ENCODE measurements at places on chromosomes 3 and 15. TPM values are rescaled to one million over a fixed set of nuclear protein-coding genes. Genes with fewer than 3 reads are reported as not detected.

DNA sequence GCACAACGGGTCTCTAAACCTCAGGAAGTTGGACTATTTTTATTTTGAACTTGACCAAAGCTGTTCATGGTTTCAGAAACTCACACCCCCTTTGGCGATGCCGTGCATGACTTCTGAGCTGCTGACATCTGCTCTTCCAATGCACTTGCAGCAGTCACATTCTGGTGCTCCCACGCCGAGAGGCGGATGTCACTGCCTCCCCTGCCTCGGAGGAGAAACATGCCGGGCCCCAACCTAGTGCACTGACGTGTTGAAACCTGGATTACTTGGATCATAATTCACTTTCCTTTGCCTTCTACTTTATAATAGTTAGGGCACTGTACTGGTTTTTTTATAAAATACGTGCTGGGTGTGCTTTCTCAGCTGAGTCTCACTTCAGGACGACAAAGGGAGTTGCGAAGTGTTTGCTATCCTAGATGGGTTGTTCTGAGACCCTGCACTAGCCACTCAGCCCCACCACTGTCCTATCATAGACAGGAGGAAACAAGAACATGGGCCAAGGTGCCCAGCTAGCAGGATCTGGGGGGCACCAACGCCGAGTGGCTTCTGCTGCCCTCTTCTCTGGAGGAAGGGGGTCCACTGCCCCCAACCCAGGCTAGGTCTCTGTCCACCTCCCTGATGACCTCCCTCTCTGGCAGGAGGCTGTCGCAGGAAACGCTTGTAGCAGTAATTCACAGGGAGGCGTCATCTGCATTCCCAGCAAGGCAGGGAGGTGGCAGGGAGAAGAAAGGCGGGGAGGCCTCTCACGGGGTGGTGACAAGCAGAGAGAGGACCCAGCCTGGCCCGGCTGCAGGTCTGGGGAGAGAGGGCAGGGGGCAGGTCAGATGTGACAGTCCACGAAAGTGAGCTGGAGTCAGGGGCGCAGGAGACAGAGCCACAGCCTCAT lies 158.8 kb upstream of the IQSEC1 start:
- no peak for DNase-seq

DNA sequence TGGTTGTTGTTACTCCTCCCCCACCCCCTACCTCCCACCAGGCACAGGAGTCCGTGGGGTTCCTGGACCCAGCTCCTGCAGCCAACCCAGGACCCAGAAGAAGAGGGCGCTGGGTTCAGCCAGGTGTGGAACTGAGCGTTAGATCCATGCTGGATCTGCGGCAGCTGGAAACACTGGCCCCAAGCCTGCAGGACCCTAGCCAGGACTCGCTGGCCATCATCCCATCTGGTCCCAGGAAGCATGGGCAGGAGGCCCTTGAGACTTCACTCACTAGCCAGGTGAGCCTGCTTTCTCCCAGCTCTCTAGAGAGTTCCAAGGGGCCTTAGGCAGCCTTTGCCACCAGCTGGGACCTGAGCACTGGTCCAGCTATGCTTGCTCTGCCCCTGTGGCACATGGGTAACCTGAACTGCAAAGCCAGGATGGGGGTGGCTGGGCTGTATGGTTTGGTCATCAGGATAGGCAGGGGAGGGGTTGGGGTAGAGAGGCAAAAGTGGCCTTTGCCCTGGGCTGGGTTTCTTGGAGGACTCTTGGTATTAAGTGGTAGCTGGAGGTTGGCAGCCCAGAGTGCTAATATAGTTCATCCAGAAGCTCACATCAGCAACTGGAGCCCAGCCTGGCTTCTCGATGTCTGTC lies 7.0 kb upstream of the JMJD7 start:
- no peak for DNase-seq

GRCh38 chr3:74282202-74282601 lies 332.3 kb downstream of the CNTN3 start:
- DNase-seq = no peak

- DNase-seq = no peak
Observed at GRCh38 chr3:45042162-45042561, 16.1 kb downstream of the CLEC3B start.

- peak; percentile 25 for DNase-seq
Observed at GRCh38 chr3:140186421-140186920, 251.5 kb downstream of the CLSTN2 start.

DNA sequence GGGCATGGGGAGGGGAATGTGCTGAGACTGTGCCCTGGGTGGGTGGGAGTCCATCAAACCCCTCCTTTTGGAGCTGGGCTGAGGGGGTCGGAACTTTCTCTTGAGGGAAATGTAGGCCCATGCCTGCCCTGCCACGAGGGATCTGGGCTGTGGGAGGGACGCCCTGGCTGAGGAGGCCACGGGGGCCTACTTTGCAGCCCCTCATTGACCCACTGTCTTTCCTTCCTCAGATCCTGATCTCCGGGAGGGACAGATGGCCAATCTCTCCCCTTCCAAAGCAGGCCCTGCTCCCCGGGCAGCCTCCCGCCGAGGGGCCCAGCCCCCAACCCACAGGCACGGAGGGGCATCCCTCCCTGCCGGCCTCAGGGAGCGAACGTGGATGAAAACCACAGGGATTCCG lies 25.3 kb downstream of the LOXL1 start:
- DNase-seq = no peak

DNA sequence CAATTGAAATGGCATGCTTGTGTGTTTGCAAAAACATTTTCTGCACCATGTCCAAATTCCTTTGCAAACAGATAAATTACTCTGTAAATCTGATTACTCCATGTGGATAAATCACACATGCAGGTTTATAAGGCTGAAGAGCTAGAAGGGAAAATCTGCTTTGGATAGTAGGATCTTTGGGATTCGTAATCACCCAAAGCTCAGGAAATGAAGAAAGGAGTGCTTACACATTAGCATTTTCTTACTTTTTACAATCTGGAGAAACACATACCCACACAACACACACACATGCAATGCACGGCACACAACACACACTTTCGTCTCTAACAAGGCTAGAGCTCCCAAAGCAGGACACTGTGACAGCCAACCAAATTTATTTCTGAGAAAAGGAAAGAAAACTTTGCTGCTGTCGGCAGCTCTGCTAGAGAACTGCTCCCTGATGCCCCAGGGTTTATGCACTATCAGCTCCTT lies 2.1 kb downstream of the LSAMP start:
- no peak for DNase-seq

- no peak for DNase-seq
Observed at GRCh38 chr15:50184863-50185504, 3.0 kb downstream of the SLC27A2 start.

STRIT1 gene
- 1.7 TPM for polyA plus RNA-seq

GRCh38 chr15:76057332-76058000 lies 2.3 kb upstream of the TMEM266 start:
- peak; percentile 42 for DNase-seq

- no peak for DNase-seq
Observed at GRCh38 chr3:30448450-30449289, 157.7 kb upstream of the TGFBR2 start.

DNA sequence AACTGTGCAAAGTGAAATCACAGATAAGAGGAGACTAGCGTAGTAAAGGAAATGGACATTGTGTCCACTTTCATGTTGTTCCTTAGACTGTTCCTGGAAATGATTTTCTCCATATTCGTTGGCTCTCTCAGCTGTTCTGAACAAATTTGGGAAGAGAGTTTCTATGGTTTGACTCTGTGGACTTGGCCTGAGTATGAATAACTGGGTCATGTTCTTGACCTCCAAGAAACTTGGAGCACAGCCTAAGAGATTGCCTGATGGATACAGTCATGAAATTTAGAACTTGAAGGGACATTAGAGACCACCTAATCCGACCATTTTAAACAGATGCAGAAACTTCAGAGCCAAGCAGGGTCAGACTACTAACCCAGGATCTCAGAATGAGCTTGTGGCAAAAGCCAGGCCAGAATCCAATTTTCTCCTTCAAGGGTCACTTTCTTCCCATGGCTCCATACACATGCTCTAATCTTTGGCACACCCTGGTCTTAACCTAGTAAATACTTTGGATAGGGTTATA lies 430.4 kb downstream of the RBMS3 start:
- no peak for DNase-seq

DNA sequence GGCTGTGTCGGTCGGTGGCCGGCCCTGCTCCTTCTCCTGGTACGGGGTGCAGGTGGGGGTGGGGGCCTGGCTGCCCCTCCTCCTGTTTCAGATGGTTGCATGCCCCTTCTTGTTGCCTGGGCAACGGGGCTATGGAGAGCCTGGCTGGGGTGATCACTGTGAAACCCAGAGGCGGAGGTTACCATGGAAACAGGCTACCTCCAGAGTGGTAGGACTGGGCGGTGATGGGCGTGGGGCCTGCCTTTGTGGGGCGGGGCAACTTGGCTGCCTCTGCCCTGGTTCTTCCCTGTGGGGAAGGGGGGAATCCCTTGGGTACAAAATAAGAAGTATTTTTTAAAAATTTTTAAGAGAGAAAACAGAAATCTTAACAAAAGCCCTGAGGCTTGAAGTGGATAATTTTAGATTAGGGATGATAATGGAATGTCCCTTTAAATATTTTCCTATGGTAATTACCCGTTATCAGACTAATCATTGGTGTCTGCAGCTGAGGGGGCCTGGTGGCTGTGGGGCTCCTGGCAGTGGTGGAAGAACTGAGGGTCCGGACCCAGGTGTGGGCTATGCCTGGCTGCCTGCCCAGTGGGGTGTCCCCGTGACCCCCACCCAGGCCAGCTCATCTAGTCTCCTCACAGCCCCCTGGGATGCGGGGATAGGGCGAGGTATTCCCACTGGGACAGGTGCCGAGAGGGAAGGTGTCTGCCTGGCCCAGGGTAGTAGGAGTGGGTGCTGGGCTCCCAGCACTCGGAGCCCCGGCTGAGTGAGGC lies 32.5 kb downstream of the PLXNA1 start:
- no peak for DNase-seq
